Left renal cortex interstitium (tissue), 4 donors: ENCODE measurements at places on chromosomes 2 and 18. TPM values are rescaled to one million over a fixed set of nuclear protein-coding genes. Genes with fewer than 3 reads are reported as not detected.

SPTBN1 gene
- 215 TPM for polyA plus RNA-seq

CCDC85A gene
- polyA plus RNA-seq = 1.8 TPM

ESPNL gene
- 3.0 TPM for polyA plus RNA-seq

NPPC gene
- 0.34 TPM for polyA plus RNA-seq

SMYD1 gene
- not detected for polyA plus RNA-seq

RNU2-63P gene
- polyA plus RNA-seq = not detected

TYMS gene
- 123 TPM for polyA plus RNA-seq

TCF23 gene
- 0.70 TPM for polyA plus RNA-seq

UNC80 gene
- 1.7 TPM for polyA plus RNA-seq

MRPL33 gene
- polyA plus RNA-seq = 170 TPM

VAMP5 gene
- polyA plus RNA-seq = 54.2 TPM

NDC80 gene
- 21.0 TPM for polyA plus RNA-seq

SERPINB11 gene
- polyA plus RNA-seq = not detected

DRC1 gene
- polyA plus RNA-seq = 3.8 TPM

FAM124B gene
- polyA plus RNA-seq = 3.0 TPM

GPBAR1 gene
- polyA plus RNA-seq = 2.2 TPM

PSTPIP2 gene
- polyA plus RNA-seq = 8.4 TPM

ANTXR1 gene
- 73.7 TPM for polyA plus RNA-seq

PLGLB2 gene
- polyA plus RNA-seq = 8.8 TPM

GCG gene
- not detected for polyA plus RNA-seq

RIT2 gene
- polyA plus RNA-seq = not detected

PSMA8 gene
- polyA plus RNA-seq = not detected

TCF7L1 gene
- 70.4 TPM for polyA plus RNA-seq

SPOPL gene
- 24.9 TPM for polyA plus RNA-seq

HOXD1 gene
- 9.7 TPM for polyA plus RNA-seq

GAL3ST2 gene
- polyA plus RNA-seq = 0.83 TPM

C1QL2 gene
- not detected for polyA plus RNA-seq

GALNT13 gene
- polyA plus RNA-seq = 2.6 TPM

ASPRV1 gene
- polyA plus RNA-seq = 5.2 TPM

FMNL2 gene
- polyA plus RNA-seq = 123 TPM

MSTN gene
- polyA plus RNA-seq = 2.3 TPM

LOXHD1 gene
- polyA plus RNA-seq = 1.2 TPM

ALK gene
- 0.24 TPM for polyA plus RNA-seq

HRH4 gene
- polyA plus RNA-seq = 0.08 TPM

HOXD10 gene
- 169 TPM for polyA plus RNA-seq

ZAP70 gene
- polyA plus RNA-seq = 2.7 TPM

ACTR2 gene
- 206 TPM for polyA plus RNA-seq

EGR4 gene
- polyA plus RNA-seq = not detected

CFAP210 gene
- polyA plus RNA-seq = 3.1 TPM

CNRIP1 gene
- polyA plus RNA-seq = 20.3 TPM

SPC25 gene
- 17.5 TPM for polyA plus RNA-seq

GPR45 gene
- polyA plus RNA-seq = 0.28 TPM

ALKAL2 gene
- 5.8 TPM for polyA plus RNA-seq

NT5C1B gene
- polyA plus RNA-seq = 0.75 TPM

MYCN gene
- polyA plus RNA-seq = 25.2 TPM

PLEK gene
- polyA plus RNA-seq = 3.5 TPM
